ENCODE measurements at places on chromosomes 2 and 18.

GRCh38 chr18:76448256-76449110 is 46.6 kb downstream of the ZNF516 start:
- DNase-seq = no peak

DNA sequence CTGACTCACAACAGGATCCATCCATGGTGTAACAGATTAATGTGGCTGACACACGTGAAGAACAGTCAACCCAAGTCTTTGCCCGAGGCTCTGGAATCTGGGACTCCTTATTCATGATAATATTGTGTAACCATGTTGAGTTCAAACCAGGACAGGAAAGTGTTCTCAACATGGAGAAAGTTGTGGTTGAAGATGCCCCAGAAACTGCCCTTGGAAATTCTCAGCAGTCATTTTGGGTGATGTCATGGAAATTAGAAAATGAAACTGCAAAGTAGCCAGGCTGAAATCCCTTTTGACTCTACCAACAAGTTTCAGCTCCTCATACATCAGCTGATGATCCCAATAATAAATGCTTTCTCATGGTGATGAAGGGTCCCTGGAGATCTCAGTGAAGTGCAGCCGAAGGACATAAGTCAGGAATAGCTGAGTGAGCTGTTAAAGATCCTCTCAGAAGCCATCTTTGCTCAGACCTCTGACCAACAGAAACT is 307.7 kb downstream of the TNS1 start:
- no peak for DNase-seq

DNA sequence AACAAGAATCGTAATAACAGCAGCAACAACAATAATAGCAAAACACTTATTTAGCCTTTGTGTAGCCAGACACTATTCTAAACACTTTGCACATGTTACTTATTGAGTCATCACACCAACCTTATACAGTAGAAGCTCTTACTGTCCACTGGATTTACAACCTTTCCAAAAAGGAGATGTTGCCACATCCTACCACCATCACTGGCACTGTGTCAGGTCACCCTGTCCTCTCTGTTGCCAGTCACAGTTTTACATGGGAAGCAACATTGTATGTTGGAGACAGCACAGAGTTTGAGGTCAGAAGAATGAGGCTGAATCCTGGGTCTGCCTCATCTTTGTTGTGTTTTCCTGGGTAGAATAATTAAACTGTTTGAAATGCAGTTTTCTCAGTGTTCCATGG is 201.4 kb upstream of the EPAS1 start:
- DNase-seq = no peak

GRCh38 chr18:46449033-46449432 is 208.0 kb downstream of the LOXHD1 start:
- no peak for DNase-seq

- no peak for DNase-seq
These were observed 58.1 kb upstream of the ZC3H15 start for GRCh38 chr2:186427970-186428369.

DNA sequence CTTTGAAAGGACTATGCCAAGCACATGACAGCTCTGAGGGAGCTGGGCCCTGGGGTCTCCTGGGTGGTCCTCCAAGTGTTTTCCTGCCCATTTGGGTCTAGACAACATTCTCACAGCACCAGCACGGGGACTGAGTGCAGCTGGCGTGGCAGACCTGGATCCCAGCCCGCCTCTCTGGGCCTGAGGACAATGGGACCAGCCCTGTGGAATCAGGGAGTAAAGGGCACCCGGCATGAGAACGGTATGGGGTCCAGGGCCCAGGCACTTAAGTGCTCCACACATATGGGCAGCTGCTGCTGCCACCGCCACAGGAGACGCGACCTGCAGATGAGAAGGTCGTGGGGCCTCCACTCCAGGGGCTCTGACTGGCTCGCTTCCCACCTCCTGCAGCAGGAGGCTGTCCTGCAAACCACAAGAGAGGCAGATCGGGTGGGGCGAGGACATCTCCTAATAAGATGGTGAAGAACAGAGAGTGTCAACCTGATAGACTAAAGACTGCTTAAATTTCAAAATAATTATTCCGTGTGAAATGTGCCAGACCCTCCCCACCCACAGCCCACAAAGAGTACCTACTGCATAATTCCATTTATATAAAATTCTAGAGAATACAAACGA is 46.3 kb downstream of the FAM178B start:
- no peak for DNase-seq

Data from activated CD4-positive, CD25-positive, alpha-beta regulatory T cell treated with anti-CD3 and anti-CD28 coated beads, Interleukin-2, amount 50 U/mL, for 72 hours (primary cell).